Dermis microvascular lymphatic vessel endothelial cell (primary cell): ENCODE measurements at places on chromosomes 3 and 15. TPM values are rescaled to one million over a fixed set of nuclear protein-coding genes. Genes with fewer than 3 reads are reported as not detected.

The CLSTN2 gene
- total RNA-seq, result under 0.01 and 0.13 TPM in 2 replicates

DNA sequence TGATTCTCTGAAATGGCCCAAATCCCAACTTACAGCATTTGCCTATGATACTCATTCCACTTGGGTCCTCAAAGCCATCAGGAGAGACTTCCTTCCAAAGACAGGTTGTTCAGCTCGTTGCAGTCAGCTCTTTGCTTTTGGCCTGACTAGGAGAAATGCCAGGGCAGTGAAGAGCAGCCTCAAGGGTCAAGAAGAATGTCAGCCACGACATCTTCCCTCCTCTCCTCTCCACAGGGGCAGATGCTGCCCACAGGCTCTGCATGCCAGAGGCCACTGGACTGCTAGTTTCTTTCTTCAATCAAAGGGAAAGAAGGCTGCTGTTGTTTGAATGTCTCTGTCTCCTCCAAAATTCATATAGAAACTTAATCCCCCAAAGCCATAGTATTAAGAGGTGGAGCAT lies 201.7 kb upstream of the PFN2 start:
- DNase-seq, result no peak

The CAMK1 gene
- total RNA-seq, result 24.7 and 33.1 TPM in 2 replicates

The SMAD6 gene
- total RNA-seq, result 7.1 and 7.5 TPM in 2 replicates

DNA sequence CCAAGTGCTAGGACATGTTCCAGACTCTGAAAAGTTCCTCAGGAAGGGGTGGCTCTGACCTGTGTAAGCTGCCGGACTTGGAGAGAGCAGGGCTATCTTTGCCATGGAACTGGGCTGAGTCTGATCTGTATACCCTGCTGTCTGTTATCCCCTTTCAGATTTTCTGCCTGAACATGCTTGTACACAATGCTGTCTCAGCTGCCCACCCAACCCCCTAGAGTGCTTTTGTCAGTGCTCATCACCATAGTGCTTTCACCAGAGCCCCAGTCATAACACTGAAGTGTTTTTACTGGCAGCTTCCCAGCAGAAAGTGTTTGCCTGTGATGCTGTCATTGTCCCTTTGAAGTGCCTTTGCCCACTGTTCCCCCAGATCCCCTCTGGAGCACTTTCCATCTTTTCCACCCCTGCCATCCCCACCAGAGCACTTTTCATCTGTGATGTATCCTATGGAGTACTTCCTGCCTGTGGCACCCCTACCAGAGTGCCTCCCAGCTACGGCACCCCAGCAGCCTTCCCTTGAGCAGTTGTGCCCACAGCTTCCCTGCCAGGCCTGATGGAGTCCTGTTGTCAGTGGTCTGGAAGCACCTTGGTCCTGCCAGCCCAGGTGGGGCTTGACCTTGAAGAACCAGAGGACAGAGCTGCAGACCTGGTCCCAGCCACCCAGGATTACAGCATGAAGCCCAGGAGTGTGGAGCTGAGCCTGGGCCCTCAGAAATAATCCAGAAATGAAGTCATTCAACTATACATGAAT lies 397.7 kb downstream of the DIPK2A start:
- DNase-seq, result peak; percentile 0

- DNase-seq, result peak; percentile 96
Observed at GRCh38 chr3:124878561-124879336, 8.4 kb downstream of the ITGB5 start.

The RTP1 gene
- not detected in 2 replicates for total RNA-seq

GRCh38 chr3:15260531-15260930 lies 54.5 kb downstream of the CAPN7 start:
- no peak for DNase-seq

GRCh38 chr3:31410411-31410810 lies 122.3 kb upstream of the STT3B start:
- no peak for DNase-seq

GRCh38 chr3:196599734-196600128 lies 31.3 kb downstream of the FBXO45 start:
- no peak for DNase-seq

DNA sequence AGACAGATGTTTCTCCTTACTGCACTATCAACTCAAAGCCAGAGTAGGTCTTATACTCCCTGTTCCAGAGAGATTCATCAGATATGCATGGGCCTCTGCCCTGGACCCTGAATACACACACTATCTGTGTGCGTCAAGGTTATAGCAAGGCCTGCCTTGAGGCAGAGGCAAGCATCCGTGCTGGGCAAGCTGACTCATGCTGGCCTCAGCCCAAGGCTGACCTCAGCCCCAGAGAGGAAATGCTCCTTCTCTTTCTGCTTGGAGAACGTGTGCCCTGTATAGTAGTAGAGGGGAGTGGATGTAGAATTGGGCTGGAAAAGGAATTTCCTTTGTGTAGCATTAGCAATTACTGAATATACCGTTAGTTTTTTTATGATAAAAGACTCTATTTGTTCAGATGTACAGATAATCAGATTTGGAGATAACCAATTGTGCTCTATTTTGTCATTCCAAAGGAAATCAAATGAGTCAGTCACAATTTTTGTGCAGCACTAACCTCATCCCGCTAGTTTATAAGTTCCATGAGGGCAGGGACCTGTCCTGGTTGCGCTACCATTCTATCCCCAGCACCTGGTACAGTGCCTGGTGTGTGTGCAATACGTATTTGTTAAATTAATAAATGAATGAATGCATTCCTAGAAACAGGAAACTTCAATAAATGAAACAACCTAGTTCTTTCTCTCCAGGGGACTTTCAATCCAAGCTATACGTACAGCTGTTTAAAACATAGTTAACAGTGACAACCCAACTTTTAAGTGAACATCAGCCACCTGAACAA lies 13.3 kb upstream of the PAQR9 start:
- DNase-seq, result no peak

The SERINC4 gene
- not detected in 2 replicates for total RNA-seq

The GABRR3 gene
- not detected in 2 replicates for total RNA-seq

The CMTM6 gene
- total RNA-seq, result 98.6 and 104 TPM in 2 replicates

- DNase-seq, result no peak
Observed at GRCh38 chr3:173977747-173978146, 580.2 kb downstream of the NLGN1 start.

- DNase-seq, result no peak
Observed at GRCh38 chr3:66633402-66634381, 132.9 kb upstream of the LRIG1 start.

DNA sequence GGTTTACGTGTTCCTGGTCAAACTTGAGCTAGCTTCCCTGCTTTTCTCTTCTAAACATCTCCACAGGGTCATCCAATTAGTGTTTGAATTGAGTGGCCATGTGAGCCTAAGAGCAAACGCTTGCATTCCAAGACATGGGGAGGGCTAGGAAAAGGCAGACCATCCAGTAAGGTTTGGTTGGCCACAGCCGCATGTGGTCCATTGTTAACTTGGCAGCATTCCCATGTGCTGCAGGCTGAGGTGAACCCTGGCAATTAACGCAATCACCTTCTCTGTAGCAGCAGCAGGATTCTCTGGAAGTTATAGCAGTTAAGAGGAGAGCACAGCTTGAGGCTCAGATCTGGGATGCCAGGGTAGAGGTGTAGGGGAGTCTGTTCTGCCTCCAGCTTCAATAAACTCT lies 502.2 kb upstream of the LMCD1 start:
- no peak for DNase-seq

- no peak for DNase-seq
Observed at GRCh38 chr3:62602987-62603386, 229.6 kb upstream of the FEZF2 start.

The NPAP1 gene
- not detected in 2 replicates for total RNA-seq

- DNase-seq, result peak; percentile 48
Observed at GRCh38 chr3:4290272-4290893, 12.8 kb upstream of the SETMAR start.

- no peak for DNase-seq
Observed at GRCh38 chr15:61479613-61480012, 250.5 kb upstream of the RORA start.

- DNase-seq, result no peak
Observed at GRCh38 chr3:15148614-15149013, 49.7 kb upstream of the RBSN start.

GRCh38 chr3:81765400-81765799 lies 4.0 kb upstream of the GBE1 start:
- no peak for DNase-seq

DNA sequence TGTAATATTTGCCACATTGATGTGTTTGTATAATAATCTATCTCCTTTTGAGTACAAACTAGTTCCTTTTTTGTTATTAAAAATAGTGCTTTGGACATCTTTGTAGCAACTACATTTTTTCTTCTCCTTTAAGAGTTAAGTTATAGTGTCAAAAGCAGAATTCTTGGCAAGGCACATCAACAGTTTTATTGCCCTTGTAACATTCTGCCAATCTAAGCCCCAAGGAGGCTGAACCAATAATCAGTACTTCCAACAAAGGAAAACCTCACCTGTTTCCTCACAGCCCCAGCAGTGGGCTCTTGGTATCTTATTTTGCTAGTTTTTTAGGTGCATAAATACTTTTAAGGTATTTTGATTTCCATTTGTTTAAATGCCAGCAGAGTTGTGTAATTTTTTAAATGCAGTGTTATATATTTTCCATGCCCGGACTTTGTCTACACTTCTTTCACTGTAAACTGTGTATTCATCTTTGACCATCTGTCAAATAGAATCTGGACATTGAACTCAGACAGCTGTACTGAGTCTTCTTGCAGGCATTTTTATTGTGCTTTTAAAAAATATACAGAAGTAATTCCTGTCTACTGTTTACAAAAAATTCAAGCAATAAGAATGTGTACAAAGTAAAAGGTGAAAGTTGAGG lies 101.0 kb downstream of the MYLK start:
- DNase-seq, result no peak

- DNase-seq, result no peak
Observed at GRCh38 chr15:68789534-68790241, 31.0 kb downstream of the ANP32A start.

The GNAI2 gene
- total RNA-seq, result 390 and 560 TPM in 2 replicates

- DNase-seq, result no peak
Observed at GRCh38 chr3:28139288-28139687, 102.1 kb upstream of the CMC1 start.

DNA sequence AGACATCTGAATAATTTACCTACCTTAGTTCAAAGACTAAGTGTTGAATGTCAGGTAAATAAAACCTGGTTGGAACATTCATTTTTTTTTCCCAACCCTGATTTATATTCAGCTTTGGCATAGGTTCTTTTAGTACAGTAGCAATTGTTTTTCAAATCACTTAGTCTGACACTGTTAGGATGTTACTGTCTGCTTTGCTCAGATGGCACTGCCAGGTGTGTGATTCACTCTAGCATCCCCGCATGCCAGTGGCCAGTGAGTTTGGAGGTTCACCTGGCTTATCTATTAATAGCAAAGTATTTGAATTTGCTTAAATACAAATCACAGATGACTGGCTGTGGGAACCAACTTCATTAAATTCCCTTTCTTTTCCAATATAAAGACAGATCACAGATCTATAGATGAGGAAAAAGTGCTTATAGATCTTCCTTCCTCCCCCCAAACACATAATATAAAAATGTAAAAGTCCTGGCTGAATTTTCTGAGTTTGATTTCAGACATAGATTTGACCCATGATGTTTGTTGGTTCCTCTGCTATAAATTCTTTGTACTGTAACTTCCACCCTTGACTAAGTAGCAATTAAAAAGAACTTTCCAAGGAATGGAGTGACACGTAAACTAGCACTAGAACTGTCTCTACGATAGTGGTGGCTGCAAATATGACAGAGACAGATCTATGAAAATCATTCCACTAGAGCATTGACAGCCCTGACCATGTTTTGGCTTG lies 3.9 kb downstream of the THBS1 start:
- DNase-seq, result peak; percentile 28

The CSPG4 gene
- total RNA-seq, result under 0.01 and 0.13 TPM in 2 replicates

The ARL6IP5 gene
- total RNA-seq, result 65.5 and 77.4 TPM in 2 replicates

- no peak for DNase-seq
Observed at GRCh38 chr3:128667641-128668040, 17.0 kb upstream of the RPN1 start.

- no peak for DNase-seq
Observed at GRCh38 chr15:54289590-54290136, 311.4 kb downstream of the UNC13C start.

- DNase-seq, result no peak
Observed at GRCh38 chr15:70672081-70672480, 91.3 kb downstream of the UACA start.

DNA sequence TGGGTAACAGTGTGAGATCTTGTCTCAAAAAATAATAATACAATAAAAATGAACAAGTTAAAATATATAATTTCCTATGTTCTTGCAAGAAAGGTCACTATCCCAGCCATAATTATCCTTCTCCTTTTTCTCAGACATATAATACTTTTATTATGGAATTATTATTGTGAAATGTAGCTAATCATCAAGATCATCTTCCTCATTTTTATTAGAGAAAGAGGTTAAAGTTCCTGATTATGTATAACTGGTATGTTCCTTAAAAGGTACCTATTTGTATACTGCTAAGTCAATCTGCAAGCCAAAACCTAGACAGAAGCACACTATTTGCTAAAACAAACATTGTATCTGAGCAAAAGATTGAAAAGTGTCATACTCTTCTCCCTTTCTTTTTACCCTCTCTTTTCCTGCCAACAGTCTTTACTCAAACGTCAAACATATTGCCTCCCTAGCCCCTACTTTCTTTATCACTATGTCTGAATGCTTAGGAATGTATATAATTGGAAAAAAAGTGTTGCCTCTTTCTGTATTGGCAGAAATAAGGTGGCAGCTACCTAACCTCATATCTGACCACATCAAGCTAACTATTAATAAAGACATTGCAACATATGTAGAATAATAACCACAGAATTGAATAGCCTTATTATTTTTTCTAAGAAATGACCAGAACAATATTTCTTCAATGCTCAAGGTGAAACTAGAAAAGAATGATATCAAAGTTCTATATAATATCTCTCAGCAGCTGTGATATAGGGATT lies 18.5 kb downstream of the SEC11A start:
- DNase-seq, result no peak

GRCh38 chr3:43399034-43399433 lies 112.7 kb downstream of the SNRK start:
- no peak for DNase-seq

DNA sequence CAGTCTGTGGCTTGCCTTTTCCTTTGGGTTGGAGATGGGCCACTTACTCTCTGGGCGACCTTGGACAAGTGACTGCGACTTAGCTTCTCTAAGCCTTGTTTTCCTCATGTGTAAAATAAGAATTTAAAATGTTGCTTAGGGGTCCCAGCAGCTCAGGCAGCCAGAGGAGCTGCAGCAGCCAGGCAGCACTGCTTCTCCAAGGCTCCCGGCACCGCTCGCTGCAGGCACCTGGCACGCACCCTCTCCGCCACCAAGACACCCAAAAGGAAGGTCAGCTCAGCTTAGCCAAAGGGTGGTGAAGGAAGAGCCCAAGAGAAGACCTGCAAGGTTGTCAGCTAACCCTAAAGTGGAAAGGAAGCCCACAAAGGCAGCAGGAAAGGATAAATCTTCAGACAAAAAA lies 10.7 kb upstream of the AMOTL2 start:
- no peak for DNase-seq

The CLDN18 gene
- total RNA-seq, result not detected in 2 replicates
